Stimulated activated CD4-positive, alpha-beta T cell treated with anti-CD3 and anti-CD28 coated beads, Interleukin-1b, Interleukin-23, amount 100 ng/mL, for 1 hour (primary cell): ENCODE measurements at places on chromosomes 6 and 20.

GRCh38 chr20:45450097-45450818 is 19.3 kb upstream of the WFDC2 start:
- DNase-seq: no peak

- no peak for DNase-seq
Measured at GRCh38 chr6:111747396-111747795, 125.9 kb downstream of the FYN start.

DNA sequence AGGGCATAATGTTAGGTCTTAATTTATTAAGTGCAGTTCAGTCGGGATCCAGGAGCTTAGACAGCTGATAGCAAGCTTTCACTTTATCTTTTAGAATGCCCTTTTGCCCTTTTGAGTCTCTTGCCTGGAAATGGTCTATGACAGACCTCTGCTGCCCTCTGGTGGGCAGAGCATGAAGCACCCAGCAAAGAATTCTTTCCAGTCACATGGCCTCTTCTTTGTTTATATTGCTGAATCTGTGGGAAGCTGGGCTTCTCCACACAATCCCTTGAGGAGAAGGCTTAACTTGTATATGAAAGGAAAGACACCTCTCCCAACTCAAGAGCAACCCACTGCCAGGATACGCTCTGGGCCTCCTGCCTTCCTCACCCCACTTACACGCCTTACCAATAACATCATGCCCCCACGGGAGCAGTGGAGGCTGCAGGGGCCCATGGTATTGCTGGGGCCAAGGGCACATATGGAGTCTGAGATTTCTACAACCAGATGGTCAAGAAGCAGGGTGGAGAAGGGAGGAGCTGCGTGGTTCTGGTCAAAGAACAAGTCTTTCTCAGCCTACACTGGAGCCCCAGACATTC is 20.4 kb downstream of the WFDC3 start:
- peak; percentile 37 for DNase-seq

DNA sequence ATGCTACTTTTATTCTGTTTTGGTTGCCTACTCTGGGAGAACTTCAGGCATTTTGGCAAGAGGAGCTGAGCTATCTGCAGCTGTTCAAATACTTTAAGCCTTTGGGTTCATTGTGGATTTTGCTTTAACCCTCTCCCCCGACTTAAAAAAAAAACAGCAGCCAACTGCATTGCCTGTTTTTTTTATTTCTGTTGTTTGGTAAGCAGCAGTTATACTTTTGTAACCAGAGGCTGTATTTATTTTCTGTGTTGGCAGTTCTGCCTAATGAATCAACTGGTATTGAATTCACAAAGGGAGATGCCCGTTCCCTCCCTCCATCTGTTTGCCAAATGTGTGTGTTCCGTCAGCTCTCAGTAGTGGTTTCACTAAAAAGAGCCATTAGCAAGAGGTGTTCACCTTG is 484.0 kb downstream of the UTRN start:
- DNase-seq: no peak

GRCh38 chr6:97262676-97263075 is 20.3 kb downstream of the MMS22L start:
- DNase-seq: no peak

GRCh38 chr6:16823718-16824352 is 62.6 kb upstream of the ATXN1 start:
- no peak for DNase-seq
